ENCODE measurements at places on chromosomes 16 and 17.

GRCh38 chr17:38761612-38762011 is 9.1 kb downstream of the PSMB3 start:
- DNase-seq = no peak

DNA sequence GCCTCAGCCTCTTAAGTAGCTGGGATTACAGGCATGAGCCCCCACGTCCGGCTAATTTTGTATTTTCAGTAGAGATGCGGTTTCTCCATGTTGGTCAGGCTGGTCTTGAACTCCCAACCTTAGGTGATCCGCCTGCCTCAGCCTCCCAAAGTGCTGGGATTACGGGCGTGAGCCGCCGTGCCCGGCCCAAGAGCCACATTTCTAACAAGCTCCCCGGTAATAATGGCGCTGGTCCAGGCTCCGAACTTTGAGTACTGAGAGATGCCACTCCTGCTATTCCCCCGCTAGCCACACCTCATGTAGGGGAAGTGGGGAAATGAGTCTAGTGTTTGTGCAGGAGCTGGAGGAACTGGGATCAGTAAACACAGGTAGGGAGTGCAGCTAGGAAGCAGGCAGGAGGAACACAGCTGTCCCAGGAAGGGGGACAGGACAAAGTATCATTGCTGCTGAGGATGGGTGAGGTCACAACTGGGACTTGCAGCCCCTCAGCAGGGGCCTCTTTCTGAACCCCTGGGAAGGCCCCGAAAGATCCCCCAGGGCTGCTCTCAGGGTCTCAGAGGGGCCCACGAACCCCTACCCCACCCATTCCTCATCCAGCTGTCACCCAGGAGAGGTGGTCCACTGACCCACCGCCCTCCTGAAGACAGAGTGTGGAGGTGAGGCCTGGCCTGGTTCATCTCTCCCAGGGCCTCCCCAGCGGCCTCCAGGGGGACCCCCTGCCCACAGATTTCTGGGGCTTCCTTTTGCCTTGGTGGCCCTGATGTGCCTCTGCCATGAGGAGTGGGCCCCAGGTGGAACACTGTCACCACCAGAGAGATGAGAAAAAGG is 3.7 kb upstream of the KREMEN2 start:
- DNase-seq = peak; percentile 20

GRCh38 chr17:7843257-7843535 is 9.2 kb downstream of the KDM6B start:
- no peak for DNase-seq

GRCh38 chr16:20336955-20337354 is 9.6 kb upstream of the GP2 start:
- no peak for DNase-seq

- DNase-seq = no peak
These were observed 128.7 kb downstream of the CHD9 start for GRCh38 chr16:53183442-53183841.

- no peak for DNase-seq
These were observed 25.0 kb upstream of the TMEM97 start for GRCh38 chr17:28293994-28294393.

GRCh38 chr16:84730406-84731106 is 30.8 kb downstream of the USP10 start:
- peak; percentile 69 for DNase-seq

- peak; percentile 55 for DNase-seq
These were observed 541 bp downstream of the ZNF18 start for GRCh38 chr17:11996722-11997146.

DNA sequence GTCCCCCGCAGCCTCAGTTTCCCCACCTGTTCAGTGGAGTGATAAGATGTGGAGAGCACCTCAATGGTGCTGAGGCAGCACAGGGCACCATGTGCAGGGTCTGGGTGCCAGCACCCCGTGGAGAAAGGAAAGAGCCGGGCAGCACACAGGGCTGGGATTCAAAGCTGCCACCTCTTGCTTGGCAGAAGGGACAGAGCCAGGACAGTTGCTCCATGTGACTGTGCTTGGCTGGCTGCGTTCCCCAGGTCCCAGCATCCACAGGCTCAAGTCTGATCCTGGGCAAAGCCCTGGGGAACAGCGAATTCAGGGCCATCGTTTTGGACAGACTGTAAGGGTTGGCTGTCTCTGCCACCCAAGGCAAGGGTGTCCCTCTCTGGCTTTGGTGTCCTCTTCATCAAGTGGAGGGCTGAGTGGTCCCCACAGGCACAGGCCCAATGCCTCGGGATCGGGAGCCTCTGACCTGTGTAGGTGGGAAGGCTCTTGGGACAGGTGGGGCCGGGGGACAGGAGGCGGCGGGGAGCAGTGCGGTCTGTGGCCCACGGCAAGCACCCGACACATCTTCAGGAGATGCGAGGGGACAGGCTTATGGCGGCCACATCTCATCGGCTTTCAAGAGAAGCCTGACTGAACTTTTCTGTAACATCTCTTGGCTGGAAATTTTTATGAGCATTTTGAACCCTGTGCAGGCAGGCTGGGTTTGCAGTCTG is 8.5 kb downstream of the ZNF469 start:
- DNase-seq = no peak

- peak; percentile 40 for DNase-seq
These were observed 79.5 kb downstream of the ANKRD11 start for GRCh38 chr16:89410794-89411309.

DNA sequence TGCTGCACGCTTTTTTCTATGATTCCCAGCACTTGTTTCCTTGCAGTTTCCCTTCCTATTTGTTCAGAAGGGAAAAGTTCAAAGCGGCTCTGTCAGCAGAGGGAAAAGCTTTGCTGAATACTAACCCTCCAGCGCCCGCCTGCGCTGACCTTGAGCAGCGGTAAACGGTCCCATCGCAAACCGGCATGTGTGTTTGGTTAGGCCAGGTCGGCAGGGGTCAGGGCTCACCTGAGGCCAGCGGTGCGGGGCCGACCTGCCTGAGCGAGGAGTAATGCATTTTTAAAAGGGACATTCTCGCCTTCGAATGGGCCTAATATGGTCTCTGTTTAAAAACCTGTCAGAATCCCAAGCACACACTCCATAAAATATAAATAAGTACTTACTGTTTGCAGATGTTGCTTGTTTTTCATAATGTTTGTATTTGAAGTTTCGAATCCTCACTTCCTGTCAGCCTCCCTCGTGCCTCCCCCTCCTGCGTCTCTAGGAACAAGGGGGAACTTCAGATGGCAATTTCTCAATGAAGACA is 110.1 kb downstream of the IRX3 start:
- DNase-seq = no peak

DNA sequence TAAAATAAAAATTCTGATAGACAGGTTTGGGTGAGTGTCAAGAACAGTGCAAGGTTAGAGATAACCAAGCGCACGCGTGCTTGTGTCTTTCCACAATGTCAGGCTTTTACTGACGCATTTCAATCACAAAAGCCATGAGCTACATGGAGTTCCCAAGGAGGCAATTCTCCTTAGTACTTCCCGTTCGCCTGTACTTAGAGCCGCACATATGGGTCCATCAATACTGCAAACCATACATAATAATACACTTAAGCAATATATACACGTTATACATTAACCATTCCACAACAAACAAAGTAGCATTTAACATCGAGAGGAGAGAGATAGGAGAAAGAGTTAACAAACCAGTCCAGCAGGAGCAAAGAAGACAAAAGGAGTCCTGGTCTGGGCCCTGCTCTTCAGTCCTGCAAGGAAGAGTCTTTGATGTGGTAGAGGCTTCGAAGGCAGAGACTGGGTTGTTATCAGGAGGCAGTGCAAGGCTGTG is 11.9 kb upstream of the GPRC5C start:
- DNase-seq = peak; percentile 61

GRCh38 chr17:79865351-79866210 is 26.3 kb upstream of the CBX4 start:
- no peak for DNase-seq

- DNase-seq = no peak
These were observed 17.2 kb downstream of the TXNDC11 start for GRCh38 chr16:11725457-11725856.

DNA sequence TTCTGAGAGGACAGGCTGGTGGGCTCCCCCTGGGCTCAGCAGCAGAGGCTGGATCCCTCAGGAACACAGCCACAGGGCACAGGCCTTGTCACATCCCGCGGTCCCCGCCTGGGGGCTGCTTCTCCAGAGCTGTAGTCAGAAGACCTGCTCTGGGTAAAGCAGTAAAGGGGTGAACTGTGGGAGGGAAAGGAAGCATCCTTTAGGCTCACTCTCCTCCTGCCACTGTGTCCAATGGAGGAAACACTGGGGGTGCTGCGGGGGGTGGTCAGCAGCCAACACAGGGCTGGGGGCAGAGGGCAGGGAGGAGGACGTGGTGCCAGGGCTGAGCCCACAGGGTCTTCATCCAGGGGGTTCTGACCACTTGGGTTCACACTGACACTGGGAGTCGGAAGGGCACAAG is 5.0 kb upstream of the SLC38A8 start:
- no peak for DNase-seq

- DNase-seq = no peak
These were observed 18.2 kb downstream of the PGS1 start for GRCh38 chr17:78396441-78397337.

DNA sequence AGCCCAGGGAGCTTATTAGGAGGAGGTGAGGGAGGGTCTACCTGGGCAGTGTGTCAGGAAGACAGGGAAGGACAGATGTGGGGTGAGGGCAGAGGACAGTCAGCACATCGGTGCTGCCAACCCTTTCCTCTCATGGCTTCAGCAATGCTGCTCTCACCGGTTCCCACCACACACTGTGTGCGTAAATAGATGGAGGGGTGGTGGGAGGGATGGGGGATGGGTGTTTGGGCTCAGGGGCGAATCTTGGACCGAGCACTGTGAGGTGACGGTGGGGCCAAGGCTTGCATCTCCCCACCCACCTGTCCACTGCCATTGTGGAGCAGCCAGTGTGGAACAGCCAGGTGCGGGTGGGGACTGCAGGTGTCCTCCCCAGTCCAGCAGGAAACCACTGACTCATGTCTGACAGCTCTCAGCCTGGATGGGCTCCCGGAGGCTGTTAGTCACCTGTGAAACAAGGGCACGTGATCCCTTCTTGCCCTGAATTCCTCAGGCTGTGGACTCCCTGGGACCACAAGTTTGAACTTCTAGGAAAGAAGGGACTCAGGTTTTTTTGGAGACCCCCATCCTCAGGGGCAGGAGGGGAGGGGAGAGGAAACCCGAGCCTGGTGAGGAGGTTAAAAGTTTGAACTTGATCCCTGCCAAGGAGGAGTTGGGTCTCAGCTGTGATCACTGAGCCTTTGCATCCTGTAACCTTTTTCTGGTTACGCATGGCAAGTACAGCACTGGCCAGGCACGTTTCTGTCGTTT is 42.7 kb upstream of the SMPD3 start:
- DNase-seq = peak; percentile 80

- peak; percentile 28 for DNase-seq
These were observed 3.4 kb downstream of the ALDOA start for GRCh38 chr16:30068750-30069610.

- DNase-seq = no peak
These were observed 4.7 kb upstream of the QRICH2 start for GRCh38 chr17:76312735-76313134.

GRCh38 chr17:48622857-48623256 is 3.3 kb downstream of the HOXB9 start:
- DNase-seq = no peak

GRCh38 chr16:8894736-8895334 is 12.7 kb downstream of the LITAFD start:
- no peak for DNase-seq

DNA sequence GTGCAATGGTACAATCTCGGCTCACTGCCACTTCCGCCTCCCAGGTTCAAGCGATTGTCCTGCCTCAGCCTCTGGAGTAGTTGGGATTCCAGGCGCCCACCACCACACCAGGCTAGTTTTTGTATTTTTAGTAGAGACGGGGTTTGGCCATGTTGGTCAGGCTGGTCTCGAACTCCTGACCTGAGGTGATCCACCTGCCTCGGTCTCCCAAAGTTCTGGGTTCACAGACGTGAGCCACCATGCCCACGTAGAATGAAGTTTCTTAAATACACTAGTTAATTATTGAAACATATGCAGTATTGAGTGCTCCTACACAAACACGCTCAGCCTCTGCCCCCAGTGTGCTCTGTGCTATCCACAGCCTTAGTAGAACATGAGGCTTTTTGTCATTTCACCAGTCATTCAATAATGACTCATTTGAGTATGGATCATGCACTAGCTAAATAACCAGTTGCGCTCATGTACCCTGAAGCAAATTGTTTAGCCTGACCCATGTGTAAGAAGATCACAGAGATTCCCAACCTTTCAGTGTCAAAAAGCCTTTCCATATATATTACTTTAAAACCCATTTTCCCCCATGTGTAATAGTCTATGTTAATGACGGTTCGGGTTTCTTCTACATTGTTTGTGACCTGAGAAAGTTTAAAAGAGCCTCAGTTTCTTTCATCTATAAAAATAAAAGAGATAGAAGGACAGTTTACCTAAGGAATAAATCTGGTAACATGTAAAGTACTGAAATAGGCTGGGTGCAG is 49.7 kb downstream of the TUBD1 start:
- DNase-seq = peak; percentile 76

DNA sequence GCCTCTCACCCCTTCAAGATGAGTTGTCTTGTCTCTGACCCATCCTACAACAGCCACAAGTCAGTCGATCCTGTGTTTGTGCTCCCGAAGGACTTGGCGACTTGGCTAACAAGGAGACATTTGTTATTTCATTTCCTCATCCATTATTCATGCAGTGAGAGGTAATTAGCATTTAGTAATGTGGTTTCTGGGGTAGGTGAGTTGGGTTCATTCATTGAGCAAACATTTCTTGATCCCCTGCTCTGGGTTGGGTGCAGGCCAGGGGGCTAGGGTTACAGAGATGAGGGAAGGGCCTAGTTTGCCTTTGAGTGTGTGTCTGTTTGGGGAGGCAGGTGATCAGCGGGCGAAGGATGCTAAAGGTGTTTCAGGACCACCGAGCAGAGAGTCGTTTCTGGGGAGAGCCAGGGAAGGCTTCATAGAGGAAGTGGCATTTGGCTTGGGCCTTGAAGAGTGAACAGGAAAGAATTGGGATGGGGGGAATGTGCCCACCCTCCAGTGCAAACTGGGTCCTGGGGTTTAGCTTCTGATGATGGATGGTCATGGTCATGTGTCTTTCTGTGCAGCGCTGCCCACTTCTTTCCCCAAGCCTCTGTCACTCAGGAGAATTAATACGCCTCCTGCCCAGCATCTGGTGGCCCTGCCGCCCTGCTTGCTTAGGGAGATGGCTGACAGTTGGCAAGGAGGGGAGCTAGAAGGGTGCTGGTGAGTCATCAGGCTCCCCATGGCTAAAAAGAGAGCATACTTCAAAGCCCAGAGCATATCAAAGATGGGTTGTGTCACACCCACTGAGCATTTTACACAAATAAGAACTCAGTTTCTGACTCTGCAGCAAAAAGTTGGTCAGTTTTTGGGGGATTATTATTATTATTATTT is 38.5 kb downstream of the MSI2 start:
- DNase-seq = no peak

Data from transverse colon (tissue), 4 donors.